ENCODE measurements at places on chromosomes 11 and 22.

- no peak for DNase-seq
Measured at GRCh38 chr11:110988671-110989070, 256.9 kb upstream of the POU2AF2 start.

DNA sequence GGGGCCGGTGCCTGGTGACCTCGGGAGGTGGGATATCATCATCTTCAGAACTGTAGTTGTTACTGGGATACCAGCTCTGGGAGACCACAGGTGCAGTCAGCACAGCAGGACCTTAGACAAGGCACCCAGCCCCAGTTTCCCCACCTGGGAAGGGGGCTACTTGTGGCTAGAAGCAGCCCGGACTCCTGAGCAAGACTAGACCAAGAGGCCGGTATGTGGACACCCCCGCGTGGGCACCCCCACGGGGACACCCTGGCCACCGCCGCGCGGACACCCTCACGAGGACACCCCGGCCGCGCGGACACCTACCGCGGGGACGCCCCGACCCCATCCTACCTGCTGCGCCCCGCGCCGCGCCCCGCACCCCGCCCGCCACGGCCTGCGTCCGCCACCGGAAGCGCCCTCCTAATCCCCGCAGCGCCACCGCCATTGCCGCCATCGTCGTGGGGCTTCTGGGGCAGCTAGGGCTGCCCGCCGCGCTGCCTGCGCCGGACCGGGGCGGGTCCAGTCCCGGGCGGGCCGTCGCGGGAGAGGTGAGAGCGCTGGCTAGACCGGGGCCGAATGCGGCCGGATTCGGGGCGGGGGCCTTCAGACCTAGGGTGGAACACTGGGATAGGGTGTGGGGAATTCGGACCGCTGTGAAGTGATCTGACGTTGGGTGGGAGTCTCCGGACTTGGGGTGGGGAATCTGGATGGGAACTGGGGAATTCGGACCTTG, at the start of the genes COMT and TXNRD2:
Gene COMT, plus strand, starts transcription at position 408 of the 718 bp plus-strand sequence. CDS start 20,755 bp downstream, outside the sequence.
Gene TXNRD2, minus strand, starts transcription at position 454 of the 718 bp plus-strand sequence. Its CDS starts 15 bp downstream, at position 439.
- DNase-seq = peak; percentile 16

DNA sequence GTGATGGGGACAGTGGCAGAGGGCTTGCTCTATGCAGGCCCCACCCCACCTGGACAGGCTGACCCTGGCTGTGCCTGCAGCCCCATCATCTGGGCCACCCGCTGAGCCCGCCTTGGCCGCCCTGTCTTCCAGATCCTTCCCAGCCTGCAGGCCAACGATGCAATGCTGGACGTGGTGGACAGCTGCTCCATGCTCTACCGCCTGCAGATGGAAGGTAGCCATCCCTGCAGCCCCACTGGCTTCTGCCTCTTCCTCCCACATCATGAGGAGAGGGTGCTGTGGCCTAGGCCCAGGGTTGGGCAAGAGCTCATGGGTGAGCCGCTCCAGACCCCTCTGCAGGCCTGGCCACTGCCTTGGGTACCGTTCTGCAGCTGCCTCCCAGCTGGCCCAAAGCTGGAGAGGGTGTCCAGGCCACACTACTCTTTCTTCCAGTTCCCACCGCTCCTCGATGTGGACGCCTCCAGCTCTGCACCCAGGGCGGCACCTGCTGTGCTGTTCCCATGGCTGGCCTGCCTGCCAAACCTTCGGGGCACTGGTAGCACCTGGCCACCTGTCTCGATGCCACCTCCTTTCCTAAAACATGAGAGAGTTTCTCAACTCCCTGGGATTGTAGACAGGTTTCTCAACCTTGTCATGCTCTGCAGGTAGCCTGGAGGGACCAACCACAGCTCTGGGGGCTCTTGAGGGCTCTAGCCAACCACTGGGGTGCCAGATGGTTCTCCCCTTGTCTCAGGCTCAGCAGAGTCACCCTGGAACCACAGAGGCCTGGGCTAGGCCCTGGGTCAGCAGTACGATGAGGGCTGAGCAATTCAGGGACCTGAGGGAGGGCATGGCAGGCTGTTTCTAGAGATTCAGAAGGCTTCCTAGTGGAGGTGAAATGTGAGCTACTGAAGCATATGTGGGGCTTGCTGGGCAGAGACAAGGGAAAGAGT, 9.5 kb upstream of the GTSE1 start:
- DNase-seq = no peak

DNA sequence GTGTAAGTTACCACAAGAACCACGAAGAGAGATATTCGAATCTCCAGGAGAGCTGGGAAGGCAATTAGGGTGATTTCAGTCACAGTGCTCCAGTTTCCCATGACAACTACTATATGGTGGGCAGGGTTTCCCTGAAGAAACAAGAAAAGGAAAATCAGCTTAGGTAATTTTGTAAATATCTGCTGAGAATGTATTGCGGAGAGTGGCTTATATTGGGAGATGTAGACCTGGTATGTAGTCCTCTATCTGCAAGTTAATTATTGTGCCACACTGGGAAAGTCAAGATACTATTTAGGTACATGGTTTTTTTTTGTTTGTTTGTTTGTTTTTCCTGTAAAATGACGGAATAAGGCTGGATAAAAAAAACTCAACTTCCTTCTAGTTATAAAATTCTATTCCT, at the start of gene OR6M1:
Gene OR6M1, minus strand, starts transcription at position 101 of the 400 bp plus-strand sequence. Its CDS starts 0 bp downstream, at position 101.
- no peak for DNase-seq

- DNase-seq = no peak
Measured at GRCh38 chr11:67434395-67434881, 3.0 kb downstream of the PTPRCAP start.

DNA sequence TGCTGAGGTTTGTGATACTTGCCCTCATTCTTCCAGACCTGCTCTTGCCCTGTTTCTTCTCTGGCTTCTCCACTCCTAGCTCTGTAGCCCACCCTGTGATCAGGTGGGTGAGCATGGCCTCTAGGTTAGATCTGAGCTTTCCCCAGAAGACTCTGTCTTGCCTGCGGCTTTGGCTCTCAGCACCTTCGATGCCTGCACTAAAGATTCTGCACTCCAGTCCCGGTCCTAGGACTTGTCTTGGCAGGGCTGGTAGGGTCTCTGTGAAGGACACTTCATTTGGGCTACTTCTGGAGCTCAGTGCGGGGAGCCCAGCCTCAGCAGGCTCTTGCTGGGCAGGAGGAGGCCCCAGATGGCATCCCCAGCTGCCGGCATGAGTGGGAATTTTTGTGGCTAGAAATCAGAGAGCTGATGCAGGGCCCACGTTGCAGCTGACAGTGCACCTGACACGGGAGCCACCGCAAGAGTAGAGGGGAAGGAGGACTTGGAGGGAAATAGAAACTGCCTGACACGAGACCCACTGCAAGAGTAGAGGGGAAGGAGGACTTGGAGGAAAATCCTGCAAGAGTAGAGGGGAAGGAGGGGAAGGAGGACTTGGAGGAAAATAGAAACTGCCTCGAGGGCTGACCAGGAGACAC, 226.9 kb upstream of the B3GAT1 start:
- DNase-seq = no peak

GRCh38 chr11:19433367-19433766, 192.6 kb upstream of the E2F8 start:
- no peak for DNase-seq

DNA sequence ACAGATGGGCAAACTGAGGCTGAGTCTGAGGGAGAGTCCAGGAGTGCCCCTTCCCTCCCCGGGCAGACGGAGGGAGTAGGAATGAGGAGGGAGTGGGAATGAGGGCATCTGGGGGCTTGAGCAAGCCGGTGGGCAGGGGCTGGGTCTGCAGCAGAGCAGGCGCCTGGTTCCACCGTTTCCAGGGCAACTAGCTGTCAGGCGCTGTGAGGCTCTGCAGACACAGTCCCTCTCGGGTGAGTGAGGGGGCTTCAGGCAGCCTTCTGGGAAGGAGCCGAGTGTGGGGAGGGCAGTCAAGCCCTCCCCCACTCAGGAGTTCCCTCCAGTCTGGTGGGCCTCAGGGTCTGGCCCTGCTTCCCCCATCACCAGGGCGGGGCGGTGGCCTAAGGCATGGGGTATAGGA, 19.0 kb downstream of the TMEM258 start:
- DNase-seq = no peak

GRCh38 chr11:59943997-59944714, 5.9 kb downstream of the OOSP1 start:
- no peak for DNase-seq

DNA sequence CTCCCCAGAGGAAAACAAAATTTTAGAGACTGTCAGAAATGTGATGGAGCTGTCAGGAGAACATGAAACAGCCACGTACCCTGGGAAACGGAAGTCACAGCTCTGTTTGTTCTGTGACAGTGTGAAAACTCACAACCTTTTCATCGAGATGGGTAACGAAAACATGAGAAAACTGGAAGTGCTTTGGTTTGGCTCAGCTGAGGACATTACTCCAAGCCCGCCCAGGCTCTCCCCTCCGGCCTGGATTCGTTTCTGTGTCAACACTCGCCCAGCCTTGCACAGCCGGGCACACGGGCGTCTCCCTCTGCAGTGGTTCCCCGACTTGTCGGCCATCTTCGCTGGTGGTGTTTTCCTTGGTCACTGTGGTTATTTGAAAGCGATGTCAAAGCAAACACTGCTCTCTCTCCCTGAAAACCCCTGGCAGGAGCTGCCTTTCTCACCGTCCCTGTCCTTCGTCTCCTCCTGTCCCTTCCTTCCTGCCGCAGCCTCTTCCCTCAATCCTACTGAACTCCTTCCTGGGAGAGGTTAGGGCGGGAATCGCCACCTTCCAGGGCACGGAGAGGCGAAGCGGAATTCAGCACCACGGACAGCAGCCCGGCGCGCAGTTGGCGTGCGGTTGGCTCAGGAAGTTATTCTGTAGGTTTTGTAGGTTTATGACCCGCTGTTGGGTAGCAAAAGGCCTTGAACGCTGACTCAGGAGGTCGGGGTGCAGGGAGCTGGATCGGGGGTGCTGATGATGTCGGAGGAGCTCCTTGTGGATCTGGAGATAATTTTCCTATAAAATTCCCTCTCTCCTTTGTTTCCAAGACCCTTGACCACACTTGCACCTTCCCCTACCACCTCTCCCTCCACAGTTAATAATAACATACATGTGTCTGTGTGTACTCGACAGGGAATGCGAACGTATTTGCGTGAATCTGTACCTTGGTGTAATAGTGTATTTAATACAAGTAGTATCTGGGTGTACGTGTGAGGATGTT, 13.1 kb upstream of the RPS19BP1 start:
- DNase-seq = no peak

GRCh38 chr11:18221274-18221876, 15.2 kb downstream of the SAA4 start:
- DNase-seq = no peak

- no peak for DNase-seq
Measured at GRCh38 chr11:78921509-78921908, 346.8 kb upstream of the NARS2 start.

- DNase-seq = no peak
Measured at GRCh38 chr11:1866776-1867175, 13.9 kb downstream of the LSP1 start.

GRCh38 chr11:72239313-72239848, 4.6 kb downstream of the PHOX2A start:
- no peak for DNase-seq

DNA sequence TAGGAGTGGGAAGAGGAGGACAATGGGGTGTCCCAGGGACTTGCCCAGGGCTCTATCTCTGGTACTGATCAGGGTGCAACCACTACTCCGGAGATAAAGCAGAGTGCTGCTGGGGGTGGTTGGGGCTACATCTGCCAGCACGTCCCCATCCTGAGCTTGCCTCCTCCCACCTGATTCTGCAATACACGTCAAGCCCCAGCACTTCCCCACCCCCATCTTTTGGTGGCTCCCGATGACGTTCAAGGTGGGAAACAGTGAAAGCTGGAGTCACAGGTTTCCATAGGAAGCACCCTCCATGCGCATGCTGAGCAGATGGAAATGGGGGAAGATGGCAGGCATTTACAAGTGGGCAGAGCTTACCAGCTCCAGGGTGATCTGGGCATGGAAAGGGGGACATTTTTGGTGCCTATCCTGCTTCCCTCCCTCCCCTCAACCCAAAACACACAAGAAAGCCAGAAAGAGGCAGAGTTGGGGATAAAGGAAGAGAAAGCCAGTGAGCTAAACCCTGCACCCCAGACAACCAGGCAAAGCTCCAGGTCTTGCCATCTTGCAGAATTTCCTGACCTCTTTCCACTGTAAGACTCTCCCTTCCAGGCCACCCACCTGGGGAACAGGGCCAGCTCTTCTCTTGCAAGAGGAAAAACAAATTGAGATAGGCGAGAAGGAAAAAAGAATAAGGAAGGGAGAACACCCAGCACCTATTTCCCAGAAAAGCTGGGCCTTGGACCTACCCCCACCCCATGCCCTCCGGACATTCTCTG, 15.8 kb downstream of the SYT7 start:
- no peak for DNase-seq

DNA sequence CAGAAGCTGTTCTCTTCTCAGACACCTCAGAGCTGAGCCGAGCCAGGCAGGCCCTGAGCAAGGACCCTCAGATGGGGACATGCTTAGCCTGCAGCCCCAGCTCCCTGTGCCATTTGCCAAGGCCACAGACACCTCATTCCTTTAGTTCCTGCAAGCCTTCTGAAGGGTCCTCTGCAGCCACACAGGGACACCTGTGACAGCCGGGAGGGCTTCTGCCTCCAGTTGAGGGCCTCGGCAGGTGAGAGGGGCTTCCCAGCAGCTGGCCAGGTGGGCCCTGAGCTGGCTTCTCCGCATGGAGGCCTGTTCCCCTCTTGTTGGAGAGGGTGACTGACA, 18.2 kb downstream of the INCENP start:
- no peak for DNase-seq
